Lung (tissue), 17 donors: ENCODE measurements at places on chromosomes 3 and 15. TPM values are rescaled to one million over a fixed set of nuclear protein-coding genes. Genes with fewer than 3 reads are reported as not detected.

GRCh38 chr3:99648101-99648500 lies 9.7 kb downstream of the COL8A1 start:
- no peak for DNase-seq
- H3K4me1 ChIP-seq = no peaks in the 10 kb centered on the region
- no peak overlapping the region for H3K27ac ChIP-seq

DNA sequence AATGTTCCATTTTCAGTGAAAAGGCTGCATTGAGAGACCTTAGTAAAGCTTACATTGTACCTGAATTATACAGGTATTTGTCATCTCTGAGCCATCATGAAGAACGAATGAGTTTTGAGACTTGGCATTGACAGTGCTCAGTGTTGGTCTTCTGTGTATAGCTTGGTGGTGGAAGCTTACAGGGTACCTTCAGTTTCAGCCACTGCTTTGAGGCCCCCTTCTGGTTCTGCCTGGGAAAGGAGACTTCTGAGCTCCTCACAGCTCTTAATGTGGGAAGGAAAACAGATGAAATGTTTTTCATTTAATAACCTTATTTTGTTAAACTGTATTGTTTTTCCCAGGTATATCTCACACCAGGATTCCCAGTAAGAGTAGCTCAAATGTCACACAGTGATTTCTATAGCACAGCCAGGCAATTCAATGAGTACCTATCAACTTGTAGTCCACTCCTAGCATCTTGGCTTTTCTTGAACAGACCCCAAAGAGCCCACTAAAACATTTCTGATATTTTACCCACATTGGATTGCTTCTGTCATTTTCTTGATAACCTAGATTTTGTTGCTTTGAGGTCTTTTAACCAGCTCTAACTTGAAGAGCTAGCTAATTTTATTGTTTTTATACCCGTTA lies 5.6 kb downstream of the SERPINI1 start:
- DNase-seq = peak; percentile 55
- H3K27me3 ChIP-seq = no peaks in the 10 kb centered on the region
- H3K4me1 ChIP-seq = peaks cover 3% of the 10 kb centered on the region
- H3K36me3 ChIP-seq = no peaks in the 10 kb centered on the region

Gene EPHB1
- total RNA-seq = 6.3 TPM

DNA sequence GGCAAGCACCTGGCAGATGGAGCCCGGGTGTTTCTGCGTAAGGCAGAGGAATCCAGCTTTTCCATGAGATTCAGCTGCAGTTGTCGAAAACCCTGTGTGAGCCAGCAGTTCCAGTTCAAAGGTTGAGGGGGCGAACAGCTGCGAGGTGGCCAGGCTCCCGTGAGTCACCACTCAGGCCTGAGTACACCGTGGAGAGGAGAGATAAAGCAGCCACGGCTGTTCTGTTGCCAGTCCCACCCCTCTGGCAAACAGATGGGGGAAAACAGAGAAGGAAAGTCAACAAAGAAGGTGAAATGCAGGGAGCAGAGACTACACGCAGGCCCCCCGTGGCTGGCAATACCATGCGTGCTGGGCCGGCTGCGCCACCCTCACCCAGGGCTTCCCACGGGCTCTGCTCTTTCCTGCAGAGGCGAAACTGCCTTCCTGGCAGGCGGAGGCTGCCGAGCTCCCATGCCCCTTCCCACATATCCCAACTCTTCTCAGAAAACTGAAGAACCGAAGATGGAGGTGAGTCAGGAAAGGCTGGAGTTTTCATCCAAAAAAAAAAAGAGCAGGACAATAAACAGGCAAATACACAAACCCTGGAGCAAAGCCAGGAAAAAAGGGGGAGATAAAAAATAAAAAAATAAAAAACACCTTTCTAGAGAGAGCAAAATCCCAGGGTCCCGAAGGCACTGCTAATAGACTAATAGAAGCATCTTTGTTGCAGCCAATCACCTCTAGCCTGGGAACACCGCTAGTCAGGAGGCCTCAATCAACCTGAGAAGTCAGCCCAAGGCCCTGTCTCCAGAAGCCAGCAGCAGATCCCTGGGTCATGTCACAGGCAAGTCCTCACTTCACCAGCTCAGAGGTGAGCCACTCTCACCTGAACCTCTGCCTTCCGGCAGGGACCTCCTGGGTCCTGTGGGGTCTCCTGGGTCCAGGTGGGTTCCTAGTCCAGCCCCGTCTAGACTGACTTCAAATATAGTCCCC lies 37.7 kb downstream of the FAM174B start:
- H3K27ac ChIP-seq = peak overlapping the region; percentile 27
- H3K4me1 ChIP-seq = peaks cover 20% of the 10 kb centered on the region
- peak; percentile 42 for DNase-seq
- no peaks in the 10 kb centered on the region for H3K27me3 ChIP-seq
- H3K36me3 ChIP-seq = no peaks in the 10 kb centered on the region

Gene GCNT3
- total RNA-seq = 3.7 TPM

- no peaks in the 10 kb centered on the region for H3K36me3 ChIP-seq
Measured at GRCh38 chr3:72338942-72339669, 509.1 kb downstream of the SHQ1 start.

DNA sequence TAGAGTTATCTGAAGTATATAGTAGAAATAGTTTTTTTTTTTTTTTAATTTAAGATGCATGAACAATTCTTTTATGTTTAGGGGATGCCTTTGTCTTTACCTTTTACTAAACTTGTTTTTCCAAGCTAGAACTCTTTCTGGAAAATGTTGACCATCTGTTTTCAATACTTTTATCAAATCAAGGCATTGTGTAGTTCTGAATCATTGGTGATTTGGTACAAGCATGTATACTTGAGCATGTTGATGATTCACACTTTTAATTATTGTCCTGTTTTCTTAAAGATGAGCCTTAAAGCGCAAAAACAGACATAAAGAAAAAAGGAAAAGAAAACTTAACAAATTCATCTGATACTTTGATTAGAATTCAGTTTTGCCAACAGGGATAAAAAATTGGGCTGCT lies 28.3 kb downstream of the PDCD6IP start:
- H3K27ac ChIP-seq = no peak overlapping the region
- DNase-seq = no peak
- peaks cover 17% of the 10 kb centered on the region for H3K36me3 ChIP-seq

- no peak for DNase-seq
- H3K36me3 ChIP-seq = peaks cover 82% of the 10 kb centered on the region
- H3K27ac ChIP-seq = no peak overlapping the region
- H3K27me3 ChIP-seq = no peaks in the 10 kb centered on the region
Measured at GRCh38 chr3:47414666-47415587, 34.1 kb downstream of the PTPN23 start.

GRCh38 chr3:185896636-185897035 lies 41.2 kb downstream of the TRA2B start:
- H3K27ac ChIP-seq = no peak overlapping the region
- no peaks in the 10 kb centered on the region for H3K36me3 ChIP-seq
- no peaks in the 10 kb centered on the region for H3K27me3 ChIP-seq
- no peak overlapping the region for H3K4me3 ChIP-seq
- DNase-seq = no peak

DNA sequence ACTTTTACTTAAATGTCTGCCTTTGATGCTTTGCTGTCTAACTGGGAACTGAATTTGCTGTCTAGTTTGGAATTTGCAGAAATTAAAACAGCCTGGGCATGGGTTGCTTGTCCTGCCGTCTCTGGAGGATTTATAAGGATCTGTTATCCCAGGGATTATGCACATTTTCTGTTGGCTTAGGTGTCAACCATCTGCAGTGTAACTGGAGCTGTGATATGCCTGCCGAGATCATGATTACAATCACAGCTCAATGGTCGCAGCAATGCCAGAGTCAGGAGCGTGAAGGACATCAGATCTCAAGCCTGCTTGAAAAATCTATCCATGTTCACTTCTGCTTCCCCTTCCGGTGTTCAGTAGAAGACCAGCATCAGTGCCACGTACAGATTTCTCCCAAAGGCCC lies 41.8 kb upstream of the SETMAR start:
- no peak for DNase-seq
- H3K4me1 ChIP-seq = no peaks in the 10 kb centered on the region
- H3K27ac ChIP-seq = no peak overlapping the region

DNA sequence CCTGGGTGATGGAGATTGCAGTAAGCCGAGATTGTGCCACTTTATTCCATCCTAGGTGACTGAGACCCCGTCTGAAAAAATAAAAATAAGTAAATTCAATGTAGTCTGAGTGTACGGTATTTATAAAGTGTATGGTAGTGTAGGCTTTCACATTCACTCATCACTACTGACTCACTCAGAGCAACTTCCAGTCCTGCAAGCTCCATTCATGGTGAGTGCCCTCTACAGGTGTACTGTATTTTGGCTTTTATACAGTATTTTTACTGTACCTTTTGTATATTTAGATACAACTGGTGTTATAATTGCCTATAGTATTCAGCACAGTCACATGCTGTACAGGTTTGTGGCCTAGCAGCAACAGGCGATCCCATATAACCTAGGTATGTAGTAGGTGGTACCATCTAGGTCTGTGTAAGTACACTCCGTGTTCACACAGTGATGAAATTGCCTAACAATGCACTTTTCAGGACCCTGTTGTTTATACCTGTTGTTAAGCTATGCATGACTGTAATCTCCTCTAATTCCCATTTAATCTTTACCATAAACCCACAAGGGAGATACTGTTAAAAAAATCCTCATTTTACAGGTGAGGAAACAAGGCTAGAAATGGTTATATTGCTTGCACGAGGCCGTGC lies 19.3 kb downstream of the CACNA1D start:
- H3K4me1 ChIP-seq = peaks cover 20% of the 10 kb centered on the region
- H3K4me3 ChIP-seq = no peak overlapping the region
- no peak for DNase-seq
- no peaks in the 10 kb centered on the region for H3K36me3 ChIP-seq
- no peaks in the 10 kb centered on the region for H3K27me3 ChIP-seq
- no peak overlapping the region for H3K27ac ChIP-seq

DNA sequence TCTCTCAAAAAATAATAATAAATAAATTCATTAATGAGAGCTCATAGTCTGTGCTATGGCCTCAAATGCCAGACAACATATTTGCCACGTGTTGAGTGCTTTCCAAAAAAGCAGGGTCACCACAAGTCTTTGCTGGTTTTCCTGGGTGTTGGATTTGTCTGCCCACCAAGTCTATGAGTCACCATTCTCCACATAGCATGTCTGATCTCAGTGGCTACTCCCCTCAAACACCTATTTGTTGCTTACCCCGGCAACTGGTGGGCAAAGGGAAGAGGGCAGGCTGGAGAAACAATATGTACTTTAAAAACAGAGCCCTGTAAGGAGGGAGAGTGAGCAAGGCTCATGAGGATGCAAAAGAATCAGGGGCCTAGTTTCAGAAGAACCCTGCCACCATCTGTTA lies 120.0 kb upstream of the ARRDC4 start:
- H3K27me3 ChIP-seq = no peaks in the 10 kb centered on the region
- H3K36me3 ChIP-seq = no peaks in the 10 kb centered on the region
- DNase-seq = no peak
- H3K4me3 ChIP-seq = no peak overlapping the region
- H3K27ac ChIP-seq = no peak overlapping the region
- H3K4me1 ChIP-seq = no peaks in the 10 kb centered on the region

- no peaks in the 10 kb centered on the region for H3K36me3 ChIP-seq
- no peak for DNase-seq
- no peaks in the 10 kb centered on the region for H3K27me3 ChIP-seq
- no peaks in the 10 kb centered on the region for H3K4me1 ChIP-seq
Measured at GRCh38 chr3:135147657-135148056, 352.6 kb downstream of the EPHB1 start.

Gene EFHB
- total RNA-seq = 6.0 TPM

DNA sequence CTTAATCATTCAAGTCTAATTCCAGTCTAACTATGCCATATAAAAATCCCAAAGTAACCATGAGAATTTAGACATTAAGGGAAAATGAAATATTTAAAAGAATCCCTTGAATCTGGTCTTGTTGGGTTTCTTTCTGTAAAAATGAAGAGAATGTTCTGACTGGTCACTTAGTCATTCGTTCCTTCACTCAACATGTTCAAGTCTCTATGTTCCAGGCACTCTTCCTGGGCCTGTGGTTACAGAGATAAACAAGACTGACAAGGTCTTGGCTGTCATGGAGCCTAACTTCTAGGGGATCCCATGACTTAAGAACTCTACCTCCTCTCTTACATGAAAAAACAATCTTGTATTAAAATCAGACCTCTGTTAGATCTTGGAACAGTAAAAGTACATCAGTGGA lies 638.6 kb upstream of the TBL1XR1 start:
- H3K36me3 ChIP-seq = no peaks in the 10 kb centered on the region
- H3K4me1 ChIP-seq = peaks cover 8% of the 10 kb centered on the region
- H3K4me3 ChIP-seq = no peak overlapping the region
- no peaks in the 10 kb centered on the region for H3K27me3 ChIP-seq
